ENCODE measurements at places on chromosomes 6 and 20.

- DNase-seq = no peak
Observed at GRCh38 chr20:23129266-23129665, 43.1 kb upstream of the CD93 start.

- DNase-seq = peak; percentile 44
Observed at GRCh38 chr6:42978487-42978838, 518 bp downstream of the PEX6 start.

- no peak for DNase-seq
Observed at GRCh38 chr6:155887421-155887820, 431.8 kb upstream of the NOX3 start.

- peak; percentile 56 for DNase-seq
Observed at GRCh38 chr6:106974999-106975737, 639 bp upstream of the CD24 start.

- DNase-seq = no peak
Observed at GRCh38 chr6:88561034-88561953, 395.1 kb upstream of the CNR1 start.

DNA sequence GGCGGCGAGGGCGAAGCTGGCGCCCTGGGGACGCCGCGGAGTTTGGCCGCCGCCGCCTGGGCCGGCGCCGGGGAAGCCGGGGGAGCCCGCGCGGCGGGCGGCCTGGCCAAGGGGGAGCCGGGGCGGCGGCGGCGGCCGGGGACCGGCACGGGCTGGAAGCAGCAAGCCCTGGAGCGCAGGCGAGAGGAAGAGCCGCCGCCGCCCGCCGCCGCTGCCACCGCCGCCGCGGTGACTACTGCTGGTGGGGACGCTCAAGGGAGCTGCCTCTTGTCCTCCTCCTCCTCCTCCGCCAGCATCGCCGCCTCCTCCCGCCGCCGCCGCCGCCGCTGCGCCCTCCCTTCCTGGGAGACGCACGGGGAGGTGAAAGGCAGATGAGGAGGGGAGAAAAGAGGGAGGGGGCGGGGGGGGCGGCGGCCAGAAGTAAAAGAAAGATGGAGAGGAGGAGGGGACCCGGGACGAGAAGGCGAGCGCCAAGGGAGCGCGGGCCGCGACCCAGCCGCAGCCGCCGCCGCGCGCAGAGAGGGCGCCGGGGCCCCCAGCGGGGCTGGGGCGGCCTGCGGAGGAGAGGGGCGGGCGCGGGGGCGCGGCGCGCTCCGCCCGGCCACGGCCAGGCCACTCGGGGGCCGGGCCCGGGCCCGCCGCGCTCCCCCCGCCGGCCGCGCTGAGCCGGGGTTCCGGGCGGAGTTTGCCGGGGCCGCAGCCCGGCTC is 846 bp downstream of the PDE10A start:
- no peak for DNase-seq

DNA sequence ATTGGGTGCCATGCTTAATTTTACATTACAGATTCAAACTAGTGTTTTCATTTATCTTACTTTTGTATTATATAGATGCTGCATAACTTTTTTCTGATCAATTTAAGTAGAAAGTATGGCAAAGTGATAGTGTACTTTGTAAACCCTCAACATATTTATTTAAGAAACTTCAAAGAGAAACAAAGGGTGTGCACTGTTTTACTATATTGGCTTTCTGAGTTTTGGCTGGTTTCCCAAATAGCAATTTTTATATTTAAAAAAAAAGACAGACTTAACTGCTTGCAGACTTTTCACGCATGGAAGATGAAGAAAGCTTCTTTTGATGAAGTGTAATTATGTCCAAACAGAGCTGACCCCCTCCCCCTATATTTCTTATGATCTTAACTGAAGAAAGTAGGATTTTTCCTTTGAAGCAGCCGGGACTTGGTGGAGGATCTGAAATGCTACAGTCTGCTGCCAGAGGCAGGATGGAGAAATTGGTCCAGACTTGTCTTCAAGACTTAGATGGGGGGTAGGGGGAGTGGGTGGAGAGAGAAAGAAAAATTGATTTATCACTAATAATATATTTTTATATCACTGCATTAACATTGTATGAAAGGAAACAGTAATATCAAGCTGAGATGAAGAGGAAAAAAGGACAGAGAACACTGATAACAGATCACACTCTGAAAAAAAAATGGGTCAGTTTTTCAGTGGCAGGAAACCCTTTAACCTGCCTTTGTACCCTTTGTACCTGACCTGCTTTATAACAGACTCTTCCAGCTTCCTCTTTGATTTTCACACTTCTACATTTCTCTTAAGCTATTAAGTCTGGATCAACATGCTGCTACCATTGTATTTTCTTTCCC is 56.0 kb upstream of the SUPT3H start:
- no peak for DNase-seq
